ENCODE measurements at places on chromosomes 1 and 21. TPM values are rescaled to one million over a fixed set of nuclear protein-coding genes. Genes with fewer than 3 reads are reported as not detected.

Gene C1orf53
- 2.6 TPM for total RNA-seq

Gene PDZK1IP1
- not detected for total RNA-seq

Gene RXRG
- total RNA-seq, result 0.39 TPM

Gene PGLYRP4
- total RNA-seq, result not detected

Gene KRTAP11-1
- not detected for total RNA-seq

Gene ADCY10
- total RNA-seq, result under 0.01 TPM

Gene ADAMTS1
- total RNA-seq, result 8.7 TPM

Gene C8A
- total RNA-seq, result not detected

DNA sequence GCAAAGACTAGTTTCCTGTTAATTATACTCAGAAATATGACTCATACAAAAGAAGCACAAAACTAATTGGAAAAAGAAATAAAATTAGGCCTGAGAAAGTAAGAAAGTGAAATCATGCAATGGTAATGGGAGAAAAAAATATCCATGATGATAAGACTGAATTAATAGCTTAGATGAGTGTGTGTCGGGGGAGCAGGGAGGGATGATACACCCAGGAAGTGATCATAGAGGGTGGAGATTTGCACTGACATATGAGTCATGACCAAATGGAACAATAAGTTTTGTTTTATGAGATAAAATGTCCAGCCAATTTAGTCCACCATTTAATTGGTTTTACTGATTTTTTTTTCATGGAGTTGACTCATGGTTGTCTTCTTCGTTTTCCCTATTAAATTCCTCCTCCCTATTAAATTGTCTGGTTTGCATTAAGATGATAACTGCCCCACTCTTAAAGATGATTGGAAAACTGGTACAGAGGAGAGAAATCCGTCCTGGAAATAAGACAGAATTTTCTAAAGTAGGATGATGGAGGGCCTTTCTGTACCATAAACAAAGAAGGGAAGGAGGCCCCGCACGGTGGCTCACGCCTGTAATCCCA, 111.7 kb upstream of the KCNJ6 start:
- peak; percentile 24 for DNase-seq

DNA sequence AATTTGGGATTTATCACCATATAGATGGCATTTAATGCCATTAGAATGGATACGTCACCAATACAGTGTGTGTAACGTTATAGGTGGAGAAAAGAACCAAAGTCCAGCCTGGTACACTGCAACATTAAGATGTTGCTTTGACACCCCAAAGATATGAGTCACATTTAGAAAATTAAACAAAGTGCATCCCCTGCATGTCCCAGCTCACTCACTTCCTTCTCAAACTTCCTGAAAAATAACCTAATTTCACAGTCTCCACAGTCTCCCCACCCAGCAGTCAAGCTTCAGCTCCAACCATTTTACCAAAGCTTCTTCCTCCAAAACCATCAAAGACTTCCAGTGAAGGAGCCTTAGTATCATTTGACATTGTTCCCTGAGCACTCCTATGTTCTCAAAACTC, 111.9 kb downstream of the OMA1 start:
- peak; percentile 35 for DNase-seq

DNA sequence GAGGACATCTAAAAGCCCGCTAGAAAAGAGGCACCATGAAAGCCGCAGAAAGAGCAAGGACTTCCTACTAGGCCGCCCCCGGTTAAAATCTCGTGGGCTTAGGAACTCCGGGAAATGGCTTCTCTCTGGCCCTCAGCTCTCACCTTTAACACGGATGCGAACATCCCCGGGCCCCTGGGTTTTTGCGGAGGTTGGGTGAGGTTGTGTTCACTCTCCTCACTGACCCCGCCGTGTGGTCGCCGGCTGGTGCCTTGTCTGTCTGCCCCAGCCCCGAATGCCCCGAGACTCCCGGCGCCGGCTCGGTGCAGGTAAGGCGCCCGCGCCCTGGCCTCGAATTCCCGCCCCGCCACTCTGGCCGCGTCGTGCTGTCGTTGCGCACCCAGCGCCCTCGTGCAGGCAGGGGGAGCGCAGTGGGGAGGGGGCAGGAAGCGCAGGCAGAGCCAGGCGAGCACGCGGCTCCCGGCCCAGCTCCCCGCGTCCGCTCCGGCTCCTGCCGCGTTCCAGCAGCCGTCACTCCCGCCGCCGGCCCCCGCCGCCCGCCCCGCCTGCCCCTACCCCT, at the start of gene SHISAL2A:
SHISAL2A (plus strand) TSS at position 437 of the 559 bp plus-strand sequence. CDS start 326 bp downstream, outside the sequence.
- no peak for DNase-seq

- no peak for DNase-seq
Measured at GRCh38 chr1:100499194-100499811, 38.6 kb upstream of the GPR88 start.

- peak; percentile 91 for DNase-seq
Measured at GRCh38 chr1:168719306-168720111, 9.5 kb downstream of the DPT start.

GRCh38 chr1:39895731-39896480, 5.8 kb downstream of the MYCL start:
- no peak for DNase-seq

GRCh38 chr1:3987669-3988235, 87.7 kb upstream of the C1orf174 start:
- DNase-seq, result no peak

- DNase-seq, result no peak
Measured at GRCh38 chr1:12016182-12016581, 3.1 kb upstream of the MIIP start.

DNA sequence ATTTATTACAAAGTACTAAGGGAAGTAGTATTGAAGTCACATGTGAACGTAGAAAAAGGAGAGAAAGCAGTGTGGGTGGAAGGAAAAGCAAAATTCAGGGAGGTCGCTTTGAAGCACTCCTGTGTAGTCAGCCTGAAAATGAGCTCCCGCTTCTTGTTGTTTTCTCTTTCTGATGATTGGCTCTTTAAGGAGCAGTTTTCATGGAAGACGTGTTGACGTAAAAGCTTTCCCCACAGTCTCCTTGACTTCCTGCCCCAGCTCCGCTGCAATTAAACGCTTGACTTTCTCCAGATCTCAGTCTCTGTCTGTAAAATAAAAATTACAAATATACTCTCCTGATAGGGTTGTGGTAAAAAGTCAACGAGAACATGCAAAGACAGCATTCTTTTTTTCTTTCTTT, 661.5 kb upstream of the ZP4 start:
- DNase-seq, result peak; percentile 52

DNA sequence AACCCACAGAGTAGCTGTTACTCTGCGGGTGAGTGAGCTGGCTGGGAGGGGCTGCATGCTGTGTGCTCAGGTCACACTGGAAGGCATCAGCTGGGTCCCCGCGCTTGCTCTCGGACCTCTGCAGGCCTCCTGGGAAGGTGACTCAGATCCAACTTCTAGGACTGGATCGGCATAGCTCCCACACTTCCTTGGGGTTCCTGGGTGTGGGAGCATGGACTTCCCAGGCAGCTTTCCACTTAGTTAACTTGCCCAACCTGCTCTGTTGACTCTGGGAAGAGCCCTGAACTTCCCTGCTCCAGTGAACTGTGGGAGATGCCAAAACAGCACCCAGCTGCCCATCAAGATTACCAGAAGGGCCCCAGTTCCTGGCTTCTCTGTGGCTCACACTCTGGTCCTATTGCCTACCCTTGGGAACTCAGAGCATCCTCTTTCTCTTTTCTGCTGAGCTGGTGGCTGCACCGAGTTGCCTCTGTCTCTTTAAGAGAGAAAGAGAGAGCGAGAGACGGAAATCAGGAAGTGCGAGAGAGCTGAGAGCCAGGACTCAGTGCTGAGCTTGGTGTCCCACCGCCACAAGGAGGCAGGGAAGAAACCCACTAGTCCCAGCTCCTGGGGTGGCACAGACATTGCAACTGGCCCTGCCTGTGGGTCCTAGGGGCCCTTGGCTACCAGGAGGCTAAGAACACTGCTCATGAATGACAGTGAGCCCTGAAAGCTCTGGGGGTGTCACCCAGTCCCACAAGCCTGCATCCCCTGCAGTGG, at the start of gene IKBKE:
IKBKE (plus strand) TSS at position 544 of the 759 bp plus-strand sequence. CDS start 2,752 bp downstream, outside the sequence.
- peak; percentile 76 for DNase-seq

DNA sequence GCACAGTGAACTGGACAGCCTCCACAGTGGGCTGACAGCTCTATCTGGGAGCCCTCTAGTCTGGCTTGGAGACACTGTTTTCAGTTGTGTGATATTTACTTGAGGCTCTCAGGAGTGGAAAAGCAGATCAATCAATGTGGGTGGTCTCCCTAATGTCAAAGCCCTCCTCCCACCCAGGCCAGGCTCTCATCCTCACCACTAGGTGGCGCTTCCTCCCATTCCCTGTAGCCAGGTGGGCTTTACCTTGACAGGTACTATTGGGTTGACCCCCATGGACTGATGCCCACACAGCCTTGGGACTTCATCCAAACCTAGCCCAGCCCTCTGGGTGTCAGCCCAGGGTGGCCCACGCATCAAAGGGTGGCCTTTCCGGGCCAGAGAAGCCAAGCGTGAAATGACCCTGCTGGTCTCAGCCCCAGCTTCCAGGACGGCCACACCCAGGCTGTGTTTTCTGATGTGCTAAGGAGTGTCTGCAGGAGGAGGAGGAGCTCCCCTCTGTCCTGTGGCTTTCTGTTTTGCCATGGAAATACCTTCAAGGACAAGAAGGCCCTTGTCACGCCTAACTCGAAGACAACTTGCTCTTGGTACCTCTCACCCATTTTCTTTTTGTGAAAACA, 54.0 kb downstream of the CLIC6 start:
- DNase-seq, result no peak

GRCh38 chr1:5978452-5978851, 13.8 kb downstream of the NPHP4 start:
- DNase-seq, result no peak

DNA sequence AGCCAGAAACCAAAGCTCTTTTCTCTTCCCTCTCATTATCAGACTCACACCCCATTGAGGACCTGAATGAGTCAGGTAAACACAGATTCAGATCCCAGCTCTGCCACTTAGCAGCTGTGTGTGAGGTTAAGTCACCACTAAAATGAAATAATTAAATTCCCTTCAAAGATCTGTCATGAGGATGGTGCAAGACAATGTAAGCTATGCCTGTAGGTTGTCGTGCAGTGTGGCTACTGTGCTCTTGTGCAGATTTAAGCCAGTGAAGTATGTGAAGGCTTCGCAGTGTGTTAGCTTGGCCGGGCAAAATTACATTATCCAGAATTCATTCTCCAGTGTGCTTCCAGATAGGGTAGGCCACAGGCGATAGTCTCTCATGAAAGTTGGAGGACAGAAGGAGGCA, 13.6 kb downstream of the UBL4B start:
- no peak for DNase-seq

DNA sequence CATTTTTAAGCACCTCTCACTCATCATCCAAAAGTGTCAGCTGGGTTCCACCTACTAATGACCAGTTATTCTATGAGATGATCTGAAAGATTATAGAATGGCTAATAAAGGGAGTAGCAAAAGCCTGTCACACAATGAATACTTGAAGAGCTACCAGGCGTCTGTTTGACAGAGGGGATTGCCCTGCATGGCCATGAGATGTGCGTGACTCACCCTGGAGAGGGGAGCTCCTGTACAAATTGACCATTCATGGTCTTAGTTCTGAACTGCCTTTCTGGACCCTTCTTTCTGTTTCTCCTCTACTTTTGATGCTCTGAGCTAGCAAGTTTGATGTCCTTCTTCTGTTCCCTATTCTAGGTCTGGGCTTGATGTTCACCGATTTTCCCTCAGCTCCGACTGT, 85.2 kb upstream of the ABCD3 start:
- DNase-seq, result peak; percentile 56

DNA sequence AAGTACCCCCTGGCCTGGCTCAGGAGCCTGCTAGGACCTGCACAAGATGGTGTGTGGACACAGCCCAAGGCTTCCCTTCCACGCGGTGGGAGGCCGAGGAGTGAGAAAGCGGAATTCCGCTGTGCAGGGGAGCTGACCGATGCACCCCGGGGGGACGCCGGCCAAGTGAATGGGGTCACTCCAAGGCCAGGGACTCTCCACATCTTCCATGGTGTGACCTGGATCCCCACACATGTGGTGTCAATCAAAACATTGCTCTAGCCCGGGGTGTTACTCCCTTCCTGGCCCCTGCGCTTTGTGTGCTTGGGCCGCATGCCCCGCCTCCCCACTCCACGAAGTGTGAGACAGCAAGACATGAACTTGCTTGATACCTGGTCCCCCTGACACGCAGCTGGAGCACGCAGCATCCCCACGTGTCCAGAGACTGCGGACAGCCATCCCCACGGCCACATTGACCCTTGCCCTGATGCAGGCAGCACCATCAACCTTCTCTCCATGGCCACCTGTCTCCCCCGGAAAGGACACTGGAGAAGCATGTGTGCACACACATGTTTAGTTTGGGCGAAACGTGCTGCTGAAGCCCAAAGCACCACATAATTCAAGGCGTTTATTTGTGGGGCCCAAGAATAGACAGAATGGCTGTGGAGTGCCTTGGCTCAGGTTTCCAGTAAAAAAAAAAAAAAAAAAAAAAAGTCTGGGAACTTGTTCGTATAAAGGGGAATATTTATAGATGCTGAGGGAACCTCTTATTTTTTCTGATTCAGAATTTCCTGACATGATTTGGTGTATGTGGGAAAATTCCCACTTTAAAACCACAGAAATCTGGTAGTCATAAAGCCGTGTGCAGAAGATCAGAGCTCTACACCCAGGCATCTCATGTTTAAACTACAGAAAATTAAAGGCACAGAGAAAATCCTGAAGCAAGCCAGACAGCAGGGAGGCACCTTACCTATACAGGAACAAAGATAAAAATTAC, 171.7 kb downstream of the HUNK start:
- no peak for DNase-seq

- peak; percentile 37 for DNase-seq
Measured at GRCh38 chr1:213122514-213122929, 71.5 kb downstream of the RPS6KC1 start.

- no peak for DNase-seq
Measured at GRCh38 chr1:36031441-36031840, 52.5 kb upstream of the TEKT2 start.

DNA sequence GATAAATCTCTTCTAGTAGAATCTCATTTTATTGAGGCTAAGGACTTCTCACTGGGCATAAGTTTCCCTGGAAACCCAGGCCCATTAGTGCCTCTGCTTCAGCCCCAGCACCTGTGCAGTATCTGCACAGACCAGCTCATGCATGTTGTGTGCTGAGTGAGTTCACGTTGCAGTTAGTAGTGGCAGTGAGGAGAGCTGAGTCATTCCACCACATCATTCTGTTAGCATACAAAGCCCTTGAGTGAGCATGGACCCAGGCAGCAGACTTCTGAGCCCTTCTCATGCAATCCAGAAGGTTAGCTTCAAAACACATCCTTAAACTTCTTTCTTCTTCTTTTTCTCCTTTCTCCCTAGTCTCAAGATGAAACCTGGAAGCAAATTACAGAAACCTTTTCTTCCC, 45.8 kb upstream of the NTPCR start:
- peak; percentile 82 for DNase-seq
